ENCODE measurements at places on chromosomes 4 and X. TPM values are rescaled to one million over a fixed set of nuclear protein-coding genes. Genes with fewer than 3 reads are reported as not detected.

GRCh38 chrX:1601768-1602085 is 10.3 kb downstream of the AKAP17A start:
- DNase-seq: no peak

DNA sequence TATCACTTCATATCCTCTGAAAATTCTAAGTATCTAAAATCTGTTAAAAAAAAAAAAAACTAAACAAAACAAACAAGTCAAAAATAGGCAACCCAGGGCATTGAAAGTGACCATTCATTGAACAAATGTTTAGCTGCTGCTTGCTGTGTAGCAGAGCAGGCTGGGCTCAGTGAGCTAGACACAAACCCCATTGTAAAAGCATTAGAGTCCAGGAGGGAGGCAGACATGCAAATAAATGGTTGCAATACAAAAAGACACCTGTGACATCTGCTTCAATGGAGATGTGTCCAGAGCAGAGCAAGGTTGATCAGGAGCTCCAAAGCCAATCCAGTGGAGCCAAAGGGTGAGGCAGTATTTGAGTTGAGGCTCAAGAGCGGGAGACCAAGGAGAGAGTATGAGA is 267.3 kb upstream of the GATB start:
- DNase-seq: no peak

GRCh38 chr4:109913596-109914241 is 1.0 kb downstream of the EGF start:
- DNase-seq: no peak

GRCh38 chrX:111354496-111354895 is 57.5 kb downstream of the DCX start:
- no peak for DNase-seq

DNA sequence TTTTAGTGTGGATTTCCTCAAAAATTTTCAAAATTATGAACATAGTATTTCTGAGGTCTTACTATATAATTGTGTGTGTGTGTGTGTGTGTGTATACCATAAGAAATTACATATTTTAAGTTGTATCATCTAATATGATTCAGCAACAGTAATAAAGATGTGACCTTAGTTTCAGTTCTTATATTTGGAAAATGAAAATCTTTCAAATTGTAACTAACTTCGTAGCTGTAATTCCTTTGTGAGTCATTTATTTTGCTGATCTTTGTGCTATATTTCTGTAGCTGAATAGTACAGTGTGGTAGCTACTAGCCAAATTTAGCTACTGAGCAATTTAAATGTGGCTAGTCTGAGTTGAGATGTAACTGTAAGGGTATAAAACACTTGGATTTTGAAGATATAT is 116.4 kb downstream of the RAP1GDS1 start:
- DNase-seq: no peak

STPG2 gene
- total RNA-seq: not detected

FRMPD3 gene
- 12.9 TPM for total RNA-seq

C4orf54 gene
- not detected for total RNA-seq

TEX13C gene
- total RNA-seq: not detected

DCHS2 gene
- total RNA-seq: not detected

TDO2 gene
- total RNA-seq: not detected

PAGE4 gene
- total RNA-seq: not detected

All from OCI-LY7 (cell line).